Osteoblast (primary cell): ENCODE measurements at places on chromosomes 6 and 20.

- peak; percentile 73 for DNase-seq
Observed at GRCh38 chr6:29625337-29625930, 7.5 kb downstream of the GABBR1 start.

DNA sequence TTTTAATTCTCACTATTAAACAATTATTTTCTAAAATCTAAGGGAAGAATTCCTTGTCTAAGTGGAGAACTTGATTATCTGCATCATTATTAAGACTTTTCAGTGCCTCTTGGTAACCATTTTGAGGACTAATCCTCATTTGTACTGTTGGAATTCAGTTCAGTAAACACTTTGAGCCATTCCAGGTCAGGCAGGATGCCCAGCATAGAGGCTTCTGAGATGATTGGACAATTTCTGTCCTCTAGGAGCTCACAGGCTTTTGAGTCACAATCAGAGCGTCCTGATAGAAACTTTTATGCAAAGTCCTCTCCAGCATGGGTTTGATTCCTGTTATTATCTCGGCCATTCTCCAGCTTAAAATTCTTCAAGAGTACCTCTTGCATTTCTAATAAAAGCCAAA is 1304.6 kb downstream of the EPHA7 start:
- DNase-seq, result no peak

DNA sequence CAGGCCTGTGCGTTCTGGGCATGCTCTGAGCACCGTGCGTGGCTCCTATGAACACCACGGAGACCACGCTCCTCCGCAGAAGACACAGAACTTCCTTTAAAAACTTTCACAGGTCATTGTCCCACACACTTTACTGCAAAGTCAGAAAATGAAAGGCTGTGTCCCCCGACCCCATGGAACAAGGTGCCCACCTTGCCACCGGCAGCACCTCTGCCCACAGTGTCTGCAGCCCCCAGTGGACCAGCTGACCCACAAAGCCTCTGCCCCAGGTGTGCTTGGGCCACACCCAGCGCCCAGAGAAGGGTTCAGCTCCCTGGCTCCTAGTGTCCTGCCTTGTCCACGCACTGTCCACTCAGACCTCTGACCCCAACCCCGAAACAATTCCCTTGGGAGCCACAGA is 8.7 kb downstream of the TAF4 start:
- no peak for DNase-seq

DNA sequence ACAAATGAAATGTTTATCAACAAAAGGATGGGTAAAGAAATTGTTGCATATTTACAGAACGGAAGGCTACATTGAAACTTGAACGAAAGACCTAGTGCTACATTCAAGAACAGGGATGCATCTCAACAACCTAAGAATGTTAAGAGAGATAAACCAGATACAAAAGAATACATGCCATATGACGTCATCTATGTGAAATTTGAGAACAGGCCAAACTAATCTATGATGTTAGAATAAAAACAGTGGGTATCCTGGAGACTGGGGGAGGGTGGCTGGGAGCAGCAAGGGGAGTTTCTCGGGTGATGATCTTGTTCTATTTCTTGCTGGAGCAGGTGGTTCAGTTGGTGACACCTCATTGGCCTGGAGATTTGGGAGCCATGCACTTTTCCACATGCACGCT is 81.5 kb downstream of the SULF2 start:
- no peak for DNase-seq

DNA sequence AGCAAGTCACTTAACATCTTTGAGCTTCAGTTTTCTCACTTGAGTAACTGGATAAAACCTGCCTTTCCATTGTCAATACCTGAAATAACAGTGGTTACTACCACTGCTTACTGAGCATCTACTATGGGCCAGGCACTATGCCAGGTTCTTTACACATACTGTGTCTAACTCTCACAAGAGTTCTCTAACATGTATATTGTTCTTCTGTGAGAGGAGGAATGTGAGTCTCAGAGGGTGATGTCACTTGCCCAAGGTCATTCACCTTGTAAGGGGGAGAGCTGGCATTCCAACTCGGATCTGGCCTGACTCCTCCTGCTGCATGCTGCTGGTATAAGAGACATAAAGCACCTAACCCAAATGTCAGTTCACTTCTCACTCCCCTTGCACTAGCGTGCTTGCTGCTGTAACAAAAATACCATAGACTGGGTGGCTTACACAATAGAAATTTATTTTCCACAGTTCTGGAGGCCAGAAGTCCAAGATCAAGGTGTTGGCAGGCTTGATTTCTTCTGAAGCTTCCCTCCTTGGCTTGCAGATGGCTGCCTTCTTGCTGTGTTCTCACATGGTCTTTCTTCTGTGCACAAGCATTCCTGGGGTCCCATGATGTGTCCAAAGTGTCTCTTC is 21.9 kb upstream of the SGK2 start:
- no peak for DNase-seq

DNA sequence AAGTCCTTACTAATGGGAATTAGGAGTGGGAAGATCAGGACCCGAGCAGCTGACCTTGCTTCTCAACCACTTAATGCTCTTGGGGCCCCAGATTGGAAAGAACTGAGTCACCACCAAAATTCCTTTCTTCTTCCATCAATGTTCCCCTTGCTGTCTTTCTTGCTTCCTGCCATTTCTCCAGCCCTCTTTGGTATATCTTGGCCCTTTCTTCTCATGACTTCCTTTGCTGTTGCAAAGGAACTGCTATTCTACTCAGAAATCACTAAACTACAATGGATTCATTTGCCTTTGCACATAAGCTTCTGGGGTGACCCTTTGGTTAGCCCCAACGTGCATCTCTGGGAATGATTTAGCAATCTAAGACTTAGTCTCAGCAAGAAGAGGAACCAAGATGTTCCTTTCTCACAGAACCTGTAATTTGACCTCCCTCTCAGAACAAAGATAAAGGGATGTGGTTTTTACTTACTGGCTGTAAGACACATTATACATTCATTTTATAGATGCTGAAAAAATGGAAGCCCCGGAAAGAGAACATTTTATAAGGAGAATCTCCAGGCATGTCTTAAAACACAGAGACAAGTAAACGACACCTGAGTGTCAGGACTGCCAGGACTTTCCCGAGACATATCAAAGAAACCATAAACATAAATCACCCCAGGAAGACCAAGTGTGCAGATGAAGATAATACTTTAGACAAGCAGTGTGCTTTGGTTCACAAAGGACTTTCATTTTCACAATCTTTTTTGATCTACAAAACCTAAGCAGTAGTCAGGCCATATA is 99.0 kb upstream of the TNFAIP3 start:
- DNase-seq, result no peak

- no peak for DNase-seq
Observed at GRCh38 chr20:60453388-60454246, 495.4 kb downstream of the CDH26 start.

GRCh38 chr6:45690846-45691245 is 313.1 kb upstream of the SUPT3H start:
- peak; percentile 58 for DNase-seq

- no peak for DNase-seq
Observed at GRCh38 chr6:45898941-45899682, 116.5 kb downstream of the CLIC5 start.

GRCh38 chr6:104940893-104941728 is 15.8 kb upstream of the LIN28B start:
- DNase-seq, result peak; percentile 90

GRCh38 chr6:35605600-35605999 is 83.1 kb downstream of the FKBP5 start:
- DNase-seq, result no peak

DNA sequence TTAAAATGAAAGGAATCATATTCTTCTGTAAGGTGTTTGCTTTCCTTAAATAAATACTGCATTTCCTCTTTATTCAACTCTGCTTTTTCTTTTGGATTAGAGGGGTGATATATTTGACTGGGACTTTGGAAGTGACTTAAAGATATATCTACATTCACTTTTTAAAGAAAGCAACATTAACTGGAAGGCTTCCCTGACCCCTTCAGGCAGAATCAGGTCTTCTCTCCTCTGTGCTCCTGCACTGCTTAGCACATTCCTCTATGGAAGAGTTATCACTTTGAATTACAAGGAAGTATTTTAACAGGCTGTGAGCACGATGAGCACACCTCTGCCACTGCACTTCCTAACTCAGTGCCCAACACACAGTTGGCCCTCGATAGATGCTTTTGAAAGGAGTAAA is 59.2 kb upstream of the POU3F2 start:
- DNase-seq, result no peak

GRCh38 chr6:399785-400534 is 8.4 kb downstream of the IRF4 start:
- no peak for DNase-seq

DNA sequence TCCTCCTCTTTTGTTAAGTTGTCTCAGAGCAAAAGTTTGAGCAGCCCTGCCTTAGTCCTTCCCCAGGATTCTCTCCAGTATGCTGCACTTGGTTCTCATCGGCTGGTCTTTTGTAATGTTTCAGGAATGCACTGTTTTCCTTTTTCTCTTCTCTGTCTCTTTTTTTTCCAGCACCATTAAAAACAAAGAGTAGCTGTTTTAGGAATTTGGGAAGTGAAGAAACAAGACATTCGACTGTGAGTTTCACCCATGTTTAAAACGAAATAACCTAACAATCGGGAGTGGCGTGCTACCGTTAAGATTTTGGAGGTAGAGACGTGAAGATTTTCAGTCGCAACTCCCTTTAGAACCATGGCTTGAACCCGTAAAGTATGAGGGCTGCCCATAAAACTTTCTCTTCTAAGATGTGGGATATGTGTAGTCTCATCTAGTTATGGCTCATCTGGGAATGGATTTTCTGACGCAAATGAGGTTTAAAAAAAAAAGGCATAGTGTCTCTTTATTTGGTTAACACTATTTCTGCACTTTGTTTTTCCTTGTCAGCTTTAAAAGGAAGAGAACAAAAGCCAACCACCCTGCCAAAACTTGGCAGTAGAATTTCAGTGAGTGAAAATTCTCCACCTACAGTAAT is 35.9 kb upstream of the RAB23 start:
- DNase-seq, result peak; percentile 76

DNA sequence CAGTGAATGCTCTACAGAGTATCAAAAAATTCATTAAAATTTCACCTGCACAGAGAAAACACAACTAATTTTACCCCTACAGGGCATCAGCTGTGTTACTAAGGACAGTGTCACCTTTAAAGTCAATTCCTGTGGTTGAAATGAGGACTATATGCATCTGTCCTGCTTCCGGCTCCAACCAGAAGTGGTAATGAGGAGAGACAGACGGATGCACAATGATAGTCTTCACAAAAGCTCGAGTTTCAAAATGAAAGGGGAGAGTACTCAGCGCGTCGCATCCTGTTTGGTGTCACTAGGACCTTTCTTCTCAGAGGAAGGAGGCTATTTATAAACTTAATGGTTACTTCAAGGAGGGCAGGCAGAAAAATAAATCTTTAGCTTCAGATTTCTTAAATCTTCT is 86.5 kb downstream of the LYRM4 start:
- DNase-seq, result no peak

- no peak for DNase-seq
Observed at GRCh38 chr20:43220612-43221011, 30.9 kb upstream of the PTPRT start.

DNA sequence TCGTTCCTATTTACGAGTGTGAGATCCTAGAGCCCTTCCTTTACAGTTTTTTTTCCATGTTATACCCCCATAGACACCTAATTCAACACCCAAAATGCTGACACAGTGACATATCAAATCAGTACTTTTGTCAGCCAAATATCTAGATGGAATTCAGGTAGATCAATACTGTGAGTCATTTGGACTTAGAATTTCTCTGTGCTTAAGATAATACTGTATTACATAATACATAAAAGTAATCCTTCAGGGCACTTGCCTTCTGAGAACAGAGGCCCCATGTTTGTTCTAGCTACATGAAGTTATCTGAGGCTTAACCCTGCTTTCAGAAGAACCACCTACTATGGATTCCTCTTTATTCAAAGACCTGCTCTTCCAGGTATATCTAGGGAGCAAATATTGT is 623.1 kb downstream of the PHF3 start:
- no peak for DNase-seq

GRCh38 chr20:36306553-36307411 is 643 bp downstream of the DLGAP4 start:
- peak; percentile 80 for DNase-seq

- DNase-seq, result no peak
Observed at GRCh38 chr6:148898376-148899014, 151.7 kb downstream of the UST start.

DNA sequence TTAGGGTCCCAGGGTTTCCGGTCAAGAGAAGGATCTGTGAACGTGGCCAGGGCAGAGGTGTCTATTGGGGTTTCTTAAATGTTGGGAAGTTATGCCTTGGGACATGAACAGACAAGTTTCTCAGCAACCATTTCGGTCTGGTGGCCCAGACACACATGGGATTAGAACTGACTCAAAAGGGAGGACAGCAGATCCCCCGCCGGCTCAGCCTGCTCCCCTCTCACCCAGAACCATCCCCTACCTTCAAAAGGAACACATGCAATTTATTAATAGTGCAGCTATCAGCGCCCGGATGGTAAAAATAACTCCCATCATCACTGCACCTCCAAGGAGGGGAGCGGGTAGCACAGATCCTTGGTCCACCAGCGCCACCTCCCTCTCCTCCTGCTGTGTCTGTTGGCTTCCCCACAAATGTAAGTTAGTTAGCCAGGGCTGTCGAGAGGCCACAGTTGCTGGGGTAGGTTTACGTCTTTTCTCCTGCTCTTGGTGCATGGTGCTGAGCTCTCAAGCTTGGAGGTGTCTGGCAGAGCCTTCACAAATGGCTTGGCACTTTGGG is 77.1 kb downstream of the TRAM2 start:
- DNase-seq, result peak; percentile 57

GRCh38 chr6:112227411-112227810 is 27.0 kb downstream of the LAMA4 start:
- no peak for DNase-seq

- no peak for DNase-seq
Observed at GRCh38 chr6:89468998-89469397, 36.0 kb downstream of the ANKRD6 start.

- no peak for DNase-seq
Observed at GRCh38 chr20:42610070-42610469, 579.6 kb downstream of the PTPRT start.
